GM06990 (cell line): ENCODE measurements at places on chromosomes 5 and 9.

DNA sequence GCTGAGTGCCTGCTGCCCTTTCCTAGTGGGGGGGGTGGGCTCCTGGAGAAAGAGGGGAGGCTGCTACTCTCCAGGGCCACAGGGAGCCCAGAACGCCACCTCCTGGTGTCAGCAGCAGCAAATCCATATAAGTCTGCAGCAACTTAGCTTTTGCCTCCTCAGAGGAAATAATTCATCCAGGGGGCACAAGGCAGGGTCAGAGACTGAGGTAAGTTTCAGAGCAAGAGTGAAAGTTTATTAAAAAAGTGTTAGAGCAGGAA is 4.0 kb upstream of the CLPTM1L start:
- DNase-seq, result no peak

GRCh38 chr9:3955305-3955687 is 344.6 kb downstream of the GLIS3 start:
- DNase-seq, result no peak

DNA sequence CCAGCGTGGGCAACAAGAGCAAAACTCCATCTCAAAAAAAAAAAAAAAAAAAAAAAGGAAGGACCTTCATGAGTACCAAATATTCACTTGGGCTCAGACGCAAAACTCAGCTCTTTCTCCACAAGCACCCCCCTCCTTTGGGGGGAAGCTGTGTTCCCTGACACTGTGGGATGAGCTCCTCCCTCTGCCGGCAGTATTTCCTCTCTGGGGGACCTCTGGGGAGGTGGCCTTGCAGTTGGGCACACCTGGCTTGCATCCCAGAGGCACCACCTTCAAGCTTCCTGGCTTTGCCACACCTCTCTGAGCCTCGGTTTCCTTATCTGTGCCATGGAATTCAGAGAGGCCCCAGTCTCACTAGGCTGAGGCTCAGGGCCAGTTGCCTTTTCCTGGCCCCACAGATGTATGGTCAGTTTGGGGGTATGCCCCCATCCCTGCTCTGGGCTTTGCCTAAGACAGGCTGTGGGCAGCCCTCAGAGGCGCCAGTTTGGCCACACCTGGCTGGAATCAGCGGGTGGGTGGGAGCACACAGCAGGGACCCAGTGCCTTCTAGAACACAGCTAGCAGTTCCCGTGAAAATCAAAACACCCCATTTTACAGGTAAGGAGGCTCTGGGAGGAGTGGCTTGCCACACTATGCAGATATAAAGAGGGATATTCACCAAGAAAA is 157.5 kb upstream of the IER5L start:
- no peak for DNase-seq

DNA sequence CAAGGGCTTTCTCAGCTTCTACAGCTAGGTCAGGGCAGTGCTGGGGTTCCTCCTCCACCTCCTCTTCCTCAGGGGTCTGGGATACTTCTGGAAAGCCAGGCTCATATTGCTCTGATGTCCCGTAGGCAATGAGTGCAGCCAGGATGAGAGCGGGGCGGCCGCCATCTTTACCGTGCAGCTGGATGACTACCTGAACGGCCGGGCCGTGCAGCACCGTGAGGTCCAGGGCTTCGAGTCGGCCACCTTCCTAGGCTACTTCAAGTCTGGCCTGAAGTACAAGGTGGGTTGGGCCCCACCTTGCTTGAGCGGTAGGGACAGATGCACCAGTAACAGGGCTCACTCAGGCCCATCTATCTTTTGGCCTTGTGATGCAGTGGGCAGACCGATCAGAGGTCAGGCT is 34.8 kb downstream of the GSN start:
- DNase-seq, result no peak

- DNase-seq, result no peak
Measured at GRCh38 chr9:1927546-1927945, 87.6 kb upstream of the SMARCA2 start.

DNA sequence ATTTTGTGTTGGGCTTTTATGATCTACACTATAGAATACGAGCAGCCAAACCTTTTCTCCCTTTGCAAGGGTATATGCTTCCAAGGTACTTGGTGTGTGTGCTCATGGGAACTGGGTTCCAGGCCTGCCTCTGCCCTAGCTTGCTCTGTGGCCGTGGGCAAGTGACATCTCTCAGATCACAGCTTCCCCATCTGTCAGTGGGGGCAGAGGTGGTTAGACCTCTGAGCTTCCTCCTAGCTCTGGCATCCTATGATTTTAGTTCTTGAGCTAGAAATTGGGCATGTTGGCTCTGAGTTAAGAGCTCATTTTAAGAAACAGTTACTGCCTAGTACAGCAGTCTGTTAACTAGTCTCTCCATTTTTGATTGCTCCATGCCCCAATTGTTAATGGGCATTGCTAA is 12.5 kb upstream of the CCNJL start:
- no peak for DNase-seq

- no peak for DNase-seq
Measured at GRCh38 chr9:543478-543877, 298.0 kb upstream of the DMRT1 start.

DNA sequence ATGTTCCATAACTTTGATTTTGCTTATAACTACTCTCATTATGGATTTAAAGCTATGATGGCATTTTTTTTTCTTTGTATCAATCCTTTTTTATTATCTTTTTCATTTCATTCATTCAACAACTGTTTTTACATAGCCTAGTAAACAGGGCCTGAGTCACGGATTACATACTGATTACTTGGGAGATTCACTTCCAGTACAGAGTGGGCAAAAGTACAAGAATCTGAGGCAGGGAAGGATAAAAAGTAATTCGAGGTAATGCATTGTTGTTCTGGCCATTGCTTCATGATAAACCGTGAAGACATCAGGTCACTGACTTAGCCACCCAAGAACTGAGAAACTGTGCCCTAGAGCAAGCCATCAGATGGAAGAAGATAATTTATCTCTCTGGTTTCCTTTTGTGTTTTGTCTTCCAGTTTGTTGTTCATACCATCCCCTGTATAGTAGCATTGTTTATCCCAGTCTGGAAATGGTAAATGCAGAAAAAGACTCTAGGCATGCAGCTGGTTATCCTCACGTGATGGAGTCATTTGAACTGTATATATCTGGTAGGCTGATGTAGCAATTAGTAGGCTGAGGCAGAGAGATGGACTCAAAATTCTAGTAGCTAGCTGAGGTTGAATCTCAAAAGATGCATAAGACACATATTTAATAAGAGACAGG is 145.6 kb downstream of the CNTLN start:
- DNase-seq, result no peak

- DNase-seq, result no peak
Measured at GRCh38 chr5:154267516-154267915, 77.0 kb downstream of the GALNT10 start.

DNA sequence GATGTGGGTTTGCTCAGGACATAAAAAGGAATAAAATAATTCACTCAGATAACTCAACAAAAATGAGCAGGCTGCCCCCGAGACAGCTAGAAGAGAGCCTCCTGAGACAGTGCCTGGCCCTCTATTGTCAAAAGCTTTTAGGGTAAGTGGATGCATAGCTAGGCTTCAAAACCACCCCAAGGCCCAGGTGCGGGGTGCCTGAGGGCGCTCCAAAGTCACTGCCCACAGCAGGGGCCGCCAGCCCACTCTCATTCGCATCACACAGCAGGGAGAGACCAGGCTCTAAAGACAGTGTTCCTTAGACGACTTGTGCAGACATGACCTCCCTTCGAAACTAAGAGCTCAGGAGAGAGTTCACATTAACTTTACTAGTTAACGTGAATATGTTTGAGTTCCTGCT is 271.5 kb downstream of the FSTL4 start:
- DNase-seq, result no peak

DNA sequence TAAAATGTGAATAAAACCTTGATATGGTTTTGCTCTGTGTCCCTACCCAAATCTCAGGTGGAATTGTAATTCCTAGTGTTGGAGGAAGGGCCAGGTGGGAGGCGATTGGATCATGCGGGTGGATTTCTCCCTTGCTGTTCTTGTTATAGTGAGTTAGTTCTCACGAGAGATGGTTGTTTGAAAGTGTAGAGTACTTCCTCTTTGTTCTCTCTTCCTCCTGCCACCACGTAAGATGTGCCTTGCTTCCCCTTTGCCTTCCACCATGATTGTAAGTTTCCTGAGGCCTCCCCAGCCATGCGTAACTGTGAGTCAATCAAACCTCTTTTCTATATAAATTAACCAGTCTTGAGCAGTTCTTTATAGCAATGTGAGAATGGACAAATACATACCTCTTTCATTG is 34.9 kb downstream of the TARS1 start:
- DNase-seq, result no peak

GRCh38 chr9:112081918-112082729 is 93.0 kb downstream of the SUSD1 start:
- DNase-seq, result no peak

- DNase-seq, result no peak
Measured at GRCh38 chr9:125296843-125297372, 35.3 kb downstream of the GAPVD1 start.

GRCh38 chr5:84597904-84598303 is 213.2 kb upstream of the EDIL3 start:
- no peak for DNase-seq

GRCh38 chr5:39532511-39532910 is 107.7 kb upstream of the DAB2 start:
- DNase-seq, result no peak
